ENCODE measurements at places on chromosomes 11 and 22.

DNA sequence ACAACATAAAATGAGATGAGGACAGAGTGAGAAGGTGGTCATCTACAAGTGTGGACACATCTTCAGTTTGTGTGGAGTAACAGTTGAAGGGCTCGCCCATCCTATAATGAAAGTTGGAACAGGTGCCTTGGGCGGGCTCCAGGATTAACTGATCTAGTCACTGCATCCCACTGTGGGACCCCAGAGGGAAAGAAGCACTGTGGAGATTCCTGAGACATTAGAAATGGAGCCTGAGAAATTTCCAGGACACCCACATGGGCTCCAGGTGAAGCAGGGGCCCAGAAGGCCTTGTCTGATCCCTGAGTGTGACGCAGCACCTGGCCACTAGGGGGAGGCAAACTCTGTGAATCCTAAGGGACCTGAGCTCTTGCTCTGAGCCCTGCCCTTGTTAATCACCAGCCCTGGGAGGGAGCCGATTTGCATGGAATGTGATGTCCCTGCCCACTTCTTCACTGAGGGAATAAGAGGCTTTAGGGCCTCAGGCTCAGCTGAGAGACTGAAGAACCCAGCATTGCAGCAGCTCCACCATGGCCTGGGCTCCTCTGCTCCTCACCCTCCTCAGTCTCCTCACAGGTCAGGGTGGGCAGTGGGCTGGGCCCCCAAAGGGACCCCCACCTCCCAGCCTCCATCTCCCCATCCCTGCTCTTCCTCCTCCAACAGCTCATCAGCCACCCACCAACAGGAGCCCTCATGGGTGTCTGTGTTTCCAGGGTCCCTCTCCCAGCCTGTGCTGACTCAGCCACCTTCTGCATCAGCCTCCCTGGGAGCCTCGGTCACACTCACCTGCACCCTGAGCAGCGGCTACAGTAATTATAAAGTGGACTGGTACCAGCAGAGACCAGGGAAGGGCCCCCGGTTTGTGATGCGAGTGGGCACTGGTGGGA, 98.4 kb downstream of the VPREB1 start:
- no peak for DNase-seq

GRCh38 chr22:20404881-20405280, 10.9 kb downstream of the ZNF74 start:
- no peak for DNase-seq

DNA sequence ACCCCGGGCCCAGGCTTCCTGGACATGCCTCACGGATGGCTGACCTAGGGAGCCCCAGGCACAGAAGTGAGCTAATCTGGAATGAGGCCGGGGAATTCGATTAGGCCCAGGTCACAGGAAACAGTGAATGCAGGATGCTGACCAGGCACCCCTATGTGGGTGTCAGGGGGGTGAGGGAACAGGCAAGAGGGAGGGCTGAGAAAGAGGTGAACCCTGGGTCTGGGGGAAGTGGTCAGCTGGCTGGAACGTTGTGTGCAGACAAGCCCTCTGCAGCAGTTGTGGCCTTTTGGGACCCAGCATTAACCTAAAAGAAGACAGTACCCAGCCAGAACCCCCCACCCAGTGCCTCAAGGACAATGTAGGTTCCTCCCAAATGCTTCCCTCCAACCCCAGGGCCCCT, 8.1 kb downstream of the SERHL2 start:
- DNase-seq = no peak

- no peak for DNase-seq
These were observed 8.9 kb downstream of the DERL3 start for GRCh38 chr22:23829845-23830372.

- no peak for DNase-seq
These were observed 18.0 kb downstream of the TENM4 start for GRCh38 chr11:79422866-79423265.

DNA sequence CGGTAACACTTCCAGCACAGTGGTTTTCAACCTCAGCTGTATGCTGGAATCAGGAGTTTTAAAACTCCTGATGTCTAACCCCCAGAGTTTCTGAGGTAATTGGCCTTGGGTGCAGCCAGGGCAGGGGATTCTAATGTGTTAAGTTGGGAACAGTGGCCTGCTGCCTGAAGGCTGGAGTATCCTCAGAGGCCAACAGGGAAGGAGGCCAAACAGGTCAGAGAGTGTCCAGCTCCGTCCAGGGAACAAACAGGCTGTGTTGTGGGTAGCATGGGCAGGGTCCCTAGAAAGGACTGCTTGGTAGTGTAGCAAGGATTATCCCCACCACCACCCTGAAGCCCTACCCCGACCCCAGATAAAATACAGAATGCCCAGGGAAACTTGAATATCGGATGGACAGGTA, 10.8 kb upstream of the DAGLA start:
- no peak for DNase-seq

- no peak for DNase-seq
These were observed 86.4 kb upstream of the THY1 start for GRCh38 chr11:119509282-119509841.

DNA sequence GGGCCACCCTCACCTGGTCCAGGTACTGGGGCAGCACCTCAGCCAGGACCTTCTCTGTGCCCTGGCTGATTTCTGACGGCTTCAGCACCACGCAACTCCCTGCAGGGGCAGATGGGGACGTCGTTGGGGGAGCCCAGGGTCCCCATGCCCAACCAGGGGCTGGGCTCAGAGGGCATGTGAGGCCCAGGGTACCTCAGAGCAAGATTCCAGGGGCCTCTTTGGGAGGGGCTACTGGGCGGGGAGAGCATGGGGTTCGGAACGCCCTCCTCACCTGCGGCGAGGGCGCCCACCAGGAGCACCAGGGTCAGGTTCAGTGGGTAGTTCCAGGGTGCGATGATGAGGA, 8.1 kb downstream of the ALDH3B2 start:
- no peak for DNase-seq

GRCh38 chr11:126307706-126308105, 3.8 kb downstream of the DCPS start:
- no peak for DNase-seq

GRCh38 chr22:32411402-32411801, 645 bp downstream of the RTCB start:
- DNase-seq = no peak

DNA sequence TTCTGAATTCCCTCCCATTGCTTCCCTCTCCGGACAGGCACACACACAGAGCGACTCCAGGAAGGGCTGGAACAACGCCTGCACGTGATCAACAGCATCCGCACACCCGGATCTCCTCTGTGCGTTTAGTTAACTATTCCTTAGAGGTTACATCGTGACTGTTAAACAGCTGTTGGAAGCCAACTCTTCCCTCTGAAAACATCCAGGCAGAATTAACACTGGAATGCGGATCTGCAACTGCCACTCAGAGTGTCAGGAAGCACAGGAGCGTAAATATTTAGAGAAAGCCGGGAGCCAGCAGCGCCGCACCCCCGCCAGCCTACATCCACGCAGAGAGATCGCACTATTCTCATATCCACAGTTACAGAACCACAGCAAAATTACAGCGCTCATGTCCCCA, 46.2 kb downstream of the SHANK2 start:
- no peak for DNase-seq

DNA sequence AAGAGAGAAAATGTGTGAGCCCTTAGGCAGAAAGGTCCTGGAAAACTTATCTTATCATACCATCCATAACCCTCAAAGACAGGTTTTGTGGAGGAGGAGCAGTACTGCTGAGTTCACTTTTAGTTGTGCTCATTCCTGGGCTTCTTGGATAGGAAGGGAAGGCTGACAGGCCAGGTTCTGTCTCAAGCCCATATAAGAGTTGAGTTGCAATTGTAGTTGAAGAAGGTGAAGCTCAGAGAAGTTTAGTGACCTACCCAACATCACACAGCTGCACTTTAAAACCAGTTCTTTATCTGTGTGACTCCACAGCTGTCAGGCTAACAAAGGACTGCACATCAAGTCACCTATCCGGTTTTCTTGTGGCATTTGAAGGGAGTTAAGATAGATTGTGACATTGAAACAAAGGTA, 13.0 kb downstream of the TEAD1 start:
- DNase-seq = no peak

DNA sequence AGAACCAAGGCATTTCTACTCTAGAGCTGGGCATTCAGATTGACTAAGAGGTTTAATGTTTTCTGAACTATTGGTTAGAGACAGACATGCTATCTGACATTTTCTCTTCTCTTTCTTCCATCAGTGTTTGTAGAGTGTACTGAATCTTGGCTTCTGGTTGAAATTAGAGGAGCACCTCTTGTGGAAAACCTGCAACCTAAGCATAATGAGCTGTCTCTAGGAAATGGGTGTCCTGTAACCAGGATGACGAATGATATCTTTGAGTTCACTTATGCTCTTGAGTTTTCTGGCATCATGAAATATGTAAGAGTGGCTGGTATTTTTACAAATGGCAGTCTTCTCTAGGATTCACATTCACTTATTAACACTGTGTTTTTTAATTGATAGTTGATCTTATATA, 19.4 kb downstream of the OOSP4A start:
- no peak for DNase-seq

DNA sequence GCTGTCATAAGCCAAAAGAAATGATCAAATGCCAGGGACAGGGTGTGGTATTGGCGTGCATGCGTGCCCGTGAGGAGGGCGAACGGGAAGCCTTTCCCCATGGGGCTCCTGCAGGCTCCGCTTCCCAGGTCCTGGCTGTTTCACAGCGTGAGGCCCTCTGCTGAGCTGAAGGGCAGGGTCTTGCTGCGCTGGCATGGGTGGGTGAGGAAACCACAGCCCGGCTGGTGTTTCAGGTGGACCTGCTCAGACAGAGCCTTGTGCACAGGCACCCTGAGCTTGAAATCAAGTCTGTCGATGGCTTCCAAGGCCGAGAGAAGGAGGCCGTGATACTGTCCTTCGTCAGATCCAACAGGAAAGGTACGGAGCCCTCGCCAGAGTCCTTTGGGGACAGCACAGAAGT, 31.4 kb downstream of the IGHMBP2 start:
- DNase-seq = no peak

- no peak for DNase-seq
These were observed 966.5 kb downstream of the NTM start for GRCh38 chr11:132336781-132337535.

DNA sequence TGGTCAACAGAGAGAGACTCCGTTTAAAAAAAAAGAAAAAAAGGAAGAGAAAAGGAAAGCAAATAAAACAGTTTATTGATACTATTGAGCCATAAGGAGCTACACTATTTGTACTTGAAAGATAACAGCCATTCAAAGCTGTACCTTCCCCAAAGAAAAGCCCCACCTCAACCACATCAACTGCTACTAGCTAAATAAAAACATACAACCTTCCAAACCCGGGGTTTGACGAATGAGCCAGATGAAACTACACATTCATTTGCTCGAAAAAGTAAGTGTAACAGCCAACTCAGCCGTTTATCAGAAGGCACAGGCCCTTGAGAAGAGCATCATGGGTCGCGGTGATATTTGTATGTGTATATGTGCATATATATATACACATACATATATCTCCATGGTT, 78.4 kb downstream of the SIK3 start:
- no peak for DNase-seq

- DNase-seq = no peak
These were observed 6.3 kb downstream of the KCNJ1 start for GRCh38 chr11:128860571-128861361.

GRCh38 chr22:47788461-47788860, 1026.0 kb downstream of the TBC1D22A start:
- no peak for DNase-seq

GRCh38 chr22:37172266-37173245, 15.5 kb downstream of the C1QTNF6 start:
- no peak for DNase-seq

GRCh38 chr11:112481893-112482292, 221.2 kb upstream of the PLET1 start:
- no peak for DNase-seq

DNA sequence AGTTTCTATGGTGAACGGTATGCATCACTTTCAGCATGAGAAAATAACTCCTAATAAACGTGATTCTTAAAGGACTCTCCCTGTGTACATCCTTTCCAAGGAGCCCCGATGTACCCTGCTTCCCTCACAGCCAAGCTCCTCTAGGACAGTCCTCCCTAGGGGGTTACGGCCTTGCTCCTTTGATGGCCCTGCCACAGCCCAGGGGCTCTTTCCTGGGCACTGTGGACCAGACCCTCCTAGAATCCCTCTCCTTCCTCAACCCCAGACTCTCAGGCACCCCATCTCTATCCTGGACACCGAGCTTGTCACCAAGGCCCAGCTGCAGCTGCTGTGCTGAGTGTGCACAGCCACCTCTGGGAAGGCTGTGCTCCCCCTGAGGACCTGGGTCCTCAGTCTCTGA, 3.9 kb upstream of the SAMM50 start:
- no peak for DNase-seq

DNA sequence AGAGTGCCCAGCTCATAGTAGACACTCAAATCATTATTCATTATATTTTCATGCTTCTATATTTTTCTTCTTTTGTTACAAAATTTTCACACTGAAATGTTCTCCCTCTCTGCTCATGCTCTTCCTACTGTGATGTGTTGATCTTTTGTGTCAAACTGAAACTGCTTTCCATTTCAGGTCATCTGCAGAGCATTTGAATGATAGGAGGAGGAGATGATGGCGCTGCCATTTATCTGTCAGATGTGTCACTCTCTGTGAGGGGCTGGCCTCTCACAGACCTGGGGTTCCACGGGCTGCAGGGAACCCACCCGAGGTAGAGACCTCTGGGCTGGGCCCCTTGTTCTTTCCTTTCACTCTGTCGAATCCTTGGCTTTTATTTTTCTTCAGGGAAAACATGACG, 41.1 kb downstream of the OR10A6 start:
- DNase-seq = no peak

DNA sequence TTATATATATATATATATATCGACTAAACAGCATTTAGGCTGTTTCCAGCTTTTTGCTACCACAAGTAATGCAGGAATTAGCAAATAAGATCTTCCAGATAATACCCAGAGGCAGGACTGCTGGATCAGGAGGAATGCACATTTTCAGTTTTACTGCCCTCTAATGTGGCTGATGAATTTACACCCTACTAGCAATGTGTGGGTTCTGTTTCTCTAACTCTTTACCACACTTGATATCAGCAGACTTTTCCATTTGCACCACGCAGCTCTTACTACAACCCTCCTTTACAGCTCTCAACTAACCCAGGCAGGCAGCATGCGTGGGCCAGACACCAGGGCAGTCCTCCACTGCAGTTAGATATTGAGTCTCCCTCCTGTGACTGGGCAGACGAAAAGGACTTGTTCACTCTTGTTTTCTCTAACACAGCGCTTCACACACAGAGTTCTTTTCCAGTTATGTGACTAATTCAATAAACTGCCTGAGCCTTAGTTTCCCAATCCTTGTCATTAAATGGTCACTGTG, 67.7 kb downstream of the IGLL5 start:
- DNase-seq = no peak

DNA sequence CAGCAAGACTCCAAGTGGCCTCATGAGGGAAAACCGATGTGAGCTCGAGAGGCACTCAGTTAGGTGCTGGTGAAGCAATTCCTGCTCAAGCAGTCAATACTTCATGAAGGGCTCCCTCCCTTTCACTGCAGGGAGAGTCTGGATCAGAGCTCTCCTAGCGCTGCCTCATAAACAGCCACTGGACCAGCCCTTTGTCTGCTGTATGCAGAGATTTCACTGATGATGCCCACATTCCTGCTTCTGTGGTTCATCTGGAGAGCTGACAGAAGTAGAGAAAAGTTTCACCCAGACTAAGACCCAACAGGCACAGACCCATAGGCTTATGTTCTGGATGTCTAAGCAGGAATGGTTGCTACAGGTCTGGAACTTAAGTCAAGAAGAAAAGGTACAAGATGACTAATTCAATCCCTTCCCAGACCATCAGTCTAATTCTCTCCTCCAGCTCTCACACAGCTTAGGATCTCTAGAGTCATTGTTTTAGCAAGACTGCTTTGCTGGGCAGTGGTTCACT, 4.0 kb downstream of the UCP2 start:
- no peak for DNase-seq

GRCh38 chr11:115580927-115581680, 76.9 kb upstream of the CADM1 start:
- no peak for DNase-seq

GRCh38 chr11:24805671-24806070, 308.8 kb downstream of the LUZP2 start:
- no peak for DNase-seq
